ENCODE measurements at places on chromosomes 13 and 19.

GRCh38 chr13:98761986-98762616 lies 9.6 kb upstream of the SLC15A1 start:
- no peak for DNase-seq

DNA sequence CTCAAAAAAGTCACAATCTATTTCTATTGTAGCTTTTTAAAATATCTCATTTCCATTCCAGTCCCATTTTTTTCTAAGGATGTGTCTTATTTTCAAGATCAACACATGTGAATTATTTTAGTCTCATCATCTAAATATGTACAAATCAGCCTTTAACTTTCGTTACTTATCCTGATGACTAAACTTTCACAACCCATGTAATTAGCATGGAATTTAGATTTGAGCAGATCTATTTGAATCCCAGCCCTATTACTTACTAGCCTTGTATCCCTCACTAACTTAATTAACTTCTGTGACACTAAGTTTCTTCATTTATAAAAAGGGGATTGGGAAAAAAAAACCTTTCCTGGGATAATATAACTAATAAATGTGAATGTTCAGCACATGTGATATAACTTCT lies 81.1 kb downstream of the UFM1 start:
- no peak for DNase-seq

DNA sequence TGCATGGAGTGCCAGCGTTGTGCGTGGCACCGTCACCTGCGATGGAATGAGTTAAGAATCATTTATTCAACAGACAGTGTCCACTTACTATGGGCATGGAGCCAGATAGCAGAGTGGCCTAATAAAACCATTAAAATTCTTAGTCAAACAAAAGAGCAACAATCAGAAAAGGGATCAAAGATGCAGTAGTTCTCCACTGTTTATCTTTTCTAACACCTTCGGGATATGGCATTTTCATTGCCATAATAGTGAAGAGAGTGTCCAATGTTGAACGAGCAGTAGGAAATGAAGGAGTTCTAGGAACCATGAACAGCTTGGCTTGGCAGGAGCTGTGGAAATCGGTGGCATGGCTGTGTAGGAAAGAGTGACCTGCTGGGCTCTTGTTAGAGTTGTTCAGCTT lies 2.0 kb downstream of the TNFSF11 start:
- DNase-seq = no peak

GRCh38 chr19:51407511-51408131 lies 9.8 kb downstream of the SIGLEC10 start:
- DNase-seq = peak; percentile 51

- DNase-seq = no peak
Measured at GRCh38 chr19:16795731-16796130, 33.5 kb upstream of the SIN3B start.

DNA sequence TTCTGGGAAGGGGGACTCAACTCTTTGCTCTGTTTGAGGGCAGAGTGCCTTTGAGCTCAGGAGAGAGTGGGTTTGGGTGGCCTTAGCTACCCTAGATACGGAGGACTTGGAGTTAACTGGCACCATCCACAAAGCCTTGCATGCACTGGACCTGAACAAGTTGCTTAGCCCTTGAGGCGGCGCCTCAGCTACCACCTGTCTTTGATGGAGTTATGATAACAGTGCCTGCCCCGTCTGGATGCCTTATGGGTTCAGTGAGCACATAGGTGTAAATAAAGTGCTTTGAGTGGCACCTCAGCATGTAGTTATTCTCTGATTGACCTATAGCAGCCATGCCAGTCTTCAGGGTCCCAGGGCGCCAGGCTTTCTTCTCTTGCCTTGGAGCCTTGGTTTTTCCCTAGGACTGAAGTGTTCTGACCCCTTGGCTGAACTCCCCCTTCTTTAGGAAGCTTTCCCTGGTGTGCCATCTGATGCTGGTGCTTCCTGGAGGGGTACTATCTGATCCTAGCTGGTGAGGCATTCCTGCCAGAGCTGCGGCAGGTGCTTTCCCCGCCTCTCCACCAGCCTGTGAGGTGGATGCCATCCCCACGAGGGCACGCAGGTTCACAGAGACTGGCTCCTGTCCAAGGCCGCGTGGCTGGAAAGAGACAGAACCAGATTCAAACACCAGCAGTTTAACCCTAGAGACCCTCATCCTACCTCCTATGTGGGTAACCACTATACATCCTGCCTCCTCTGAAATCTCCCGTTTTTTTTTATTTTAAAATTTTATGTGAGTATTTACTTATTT lies 5.8 kb downstream of the BCKDHA start:
- DNase-seq = no peak

GRCh38 chr19:41527089-41527488 lies 48.9 kb upstream of the CEACAM21 start:
- no peak for DNase-seq

GRCh38 chr13:71378961-71379905 lies 487.8 kb downstream of the DACH1 start:
- no peak for DNase-seq

- DNase-seq = no peak
Measured at GRCh38 chr13:104616990-104617389, 1550.8 kb upstream of the SLC10A2 start.

DNA sequence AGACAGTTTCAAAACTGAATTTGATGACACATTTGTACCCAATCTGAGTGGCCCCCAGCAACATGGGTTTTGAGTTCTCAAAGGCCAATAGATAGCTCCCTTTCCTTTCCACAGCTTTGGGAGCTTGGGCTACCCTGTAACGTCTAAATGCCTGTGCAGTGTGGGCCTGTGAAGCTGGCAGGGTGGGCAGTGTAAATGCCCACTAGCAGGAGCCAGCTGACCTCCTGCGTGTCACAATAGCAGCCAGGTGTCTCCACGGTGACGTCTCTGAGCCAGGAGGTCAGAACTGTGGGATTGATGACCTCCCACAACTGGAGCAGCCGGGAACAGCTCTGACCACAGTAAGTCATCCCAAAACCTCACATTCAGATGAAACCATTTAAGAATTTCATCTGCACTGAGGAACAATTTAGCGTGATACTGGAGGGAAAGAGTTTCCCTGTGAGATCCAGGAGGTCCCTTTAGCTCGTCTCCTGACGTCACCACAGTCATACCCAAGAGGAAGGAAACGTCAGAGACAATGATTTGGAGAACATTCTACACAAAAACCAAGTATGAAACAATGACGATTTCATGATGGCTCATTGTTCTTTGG lies at the start of gene IPO5:
TSS of gene IPO5 (plus strand) at position 300 of the 595 bp plus-strand sequence. CDS start 23,022 bp downstream, outside the sequence.
- no peak for DNase-seq

DNA sequence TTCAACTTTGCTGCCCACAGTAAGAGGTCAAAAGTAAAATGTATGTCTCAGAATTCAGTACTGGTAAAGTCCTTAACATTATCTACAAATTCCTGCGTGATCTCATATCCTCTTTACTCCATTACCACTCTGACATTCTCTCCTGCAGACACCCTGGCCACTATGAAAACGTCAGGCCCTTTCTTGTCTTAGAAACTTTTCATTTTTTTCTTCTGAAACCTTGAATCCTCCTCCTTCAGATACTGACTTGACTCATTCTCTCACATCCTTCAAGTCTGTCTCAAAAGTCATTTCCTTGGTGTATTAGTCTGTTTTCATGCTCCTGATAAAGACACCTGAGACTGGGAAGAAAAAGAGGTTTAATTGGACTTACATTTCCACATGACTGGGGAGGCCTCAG lies 262.3 kb downstream of the POU4F1 start:
- DNase-seq = no peak

GRCh38 chr13:22925881-22926747 lies 254.7 kb upstream of the SGCG start:
- DNase-seq = no peak

- peak; percentile 11 for DNase-seq
Measured at GRCh38 chr19:17671906-17672305, 16.2 kb downstream of the UNC13A start.

GRCh38 chr13:38349390-38350113 lies at the start of gene UFM1:
Gene UFM1 (plus strand): TSS chr13:38349851. CDS start chr13:38349920, 69 bp downstream.
- DNase-seq = peak; percentile 90

GRCh38 chr13:31835932-31836331 lies 96.6 kb downstream of the RXFP2 start:
- no peak for DNase-seq

- DNase-seq = no peak
Measured at GRCh38 chr19:31253526-31254179, 95.6 kb downstream of the TSHZ3 start.

DNA sequence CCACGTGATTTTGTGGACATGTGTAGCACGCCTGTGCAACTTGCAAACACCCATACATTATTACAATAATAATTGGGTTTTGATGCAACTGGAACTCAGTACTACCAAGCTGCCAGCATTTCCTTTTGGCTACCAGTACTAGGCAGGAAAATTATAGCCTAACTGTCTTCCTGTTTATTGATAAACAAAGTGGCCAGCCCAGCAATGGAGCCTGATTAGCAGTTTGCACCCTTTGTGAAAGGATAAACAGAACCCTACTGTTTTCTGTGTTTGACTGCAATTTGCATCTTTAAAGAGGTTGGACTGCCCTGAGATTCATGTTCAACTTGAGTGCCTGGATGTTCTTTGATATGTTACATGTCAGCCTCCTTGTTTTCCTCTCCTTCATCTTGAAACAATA lies 173.9 kb downstream of the ZIC5 start:
- no peak for DNase-seq

DNA sequence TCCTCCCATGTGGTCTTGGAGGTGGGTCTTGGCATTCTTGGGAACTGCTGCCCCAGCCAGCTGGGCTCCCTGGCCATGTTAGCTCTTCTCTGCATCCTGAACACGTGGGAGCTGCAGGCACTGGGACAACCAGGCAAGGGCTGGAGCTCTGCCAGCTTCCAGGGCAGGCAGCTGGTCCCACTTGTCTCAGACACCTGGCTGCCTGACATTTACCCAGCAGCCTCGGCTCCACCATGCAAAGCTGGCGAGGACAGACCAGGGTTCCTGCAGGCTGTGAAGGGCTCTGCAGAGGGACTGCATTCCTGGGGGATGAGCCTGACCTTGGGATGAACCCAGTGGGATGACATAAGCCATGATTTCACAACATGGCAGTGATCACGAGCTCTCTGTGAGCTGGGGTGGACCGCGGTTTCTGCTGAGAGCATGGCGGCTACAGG lies 99.0 kb upstream of the TSHZ3 start:
- DNase-seq = no peak

DNA sequence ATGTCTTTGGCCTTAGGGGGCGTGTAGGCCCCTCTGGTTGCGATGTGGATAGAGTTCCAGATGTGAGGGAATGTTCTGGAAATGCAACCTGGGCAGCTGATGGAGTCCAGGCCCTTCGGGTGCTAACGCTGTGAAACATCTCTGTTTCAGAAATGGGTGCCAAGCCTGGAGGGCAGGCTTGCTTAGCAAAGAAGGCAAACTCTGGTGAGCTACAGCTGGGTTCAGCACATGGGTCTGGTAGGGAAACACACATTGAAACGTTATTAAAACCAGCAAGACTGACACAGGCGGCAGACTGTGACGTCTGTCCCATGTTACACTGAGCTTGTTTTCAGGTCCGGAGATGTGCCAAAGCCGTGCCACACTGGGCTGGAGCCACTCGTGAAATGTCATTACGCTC lies 8.6 kb upstream of the CDC16 start:
- DNase-seq = peak; percentile 9

Data from CD4-positive, alpha-beta T cell treated with Interleukin-2 at 100 ng/mL for 4 hours (primary cell).